ENCODE measurements at places on chromosomes 4 and X.

DNA sequence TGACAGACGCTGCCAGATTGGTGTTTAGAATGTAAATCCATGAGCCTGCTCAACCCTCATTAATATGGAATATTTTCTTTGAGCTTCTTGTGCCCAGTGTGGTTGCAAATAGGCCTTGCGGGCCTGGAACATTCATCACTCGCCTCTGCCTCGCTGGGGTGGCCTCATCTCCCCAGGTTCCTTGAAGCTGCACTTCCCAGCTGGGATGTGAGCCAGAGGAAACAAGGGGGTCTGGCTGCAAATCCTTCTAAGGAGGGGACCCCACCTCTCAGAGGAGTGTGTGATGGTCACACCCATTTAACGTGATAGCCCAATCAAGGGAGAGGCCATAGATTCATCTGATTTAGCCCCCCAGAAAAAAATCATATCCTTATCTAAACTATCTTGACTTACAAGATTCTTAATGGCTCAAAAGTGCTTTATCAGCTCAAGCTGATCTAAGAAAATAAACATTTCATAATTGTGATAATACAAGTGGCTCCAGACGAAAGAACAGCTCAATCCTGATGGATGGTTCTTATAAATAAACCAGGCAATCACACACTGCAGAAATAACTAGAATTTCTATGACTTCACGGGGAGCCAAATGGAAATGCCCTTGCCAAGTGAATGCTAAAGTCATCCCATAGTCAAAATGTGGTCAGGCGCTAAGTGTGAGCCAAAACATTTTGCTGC lies 189.9 kb downstream of the PTTG2 start:
- no peak for DNase-seq

GRCh38 chr4:40058121-40058520 lies 1.5 kb downstream of the N4BP2 start:
- no peak for DNase-seq

- DNase-seq = no peak
These were observed 68.5 kb downstream of the ATP10D start for GRCh38 chr4:47553329-47554125.

DNA sequence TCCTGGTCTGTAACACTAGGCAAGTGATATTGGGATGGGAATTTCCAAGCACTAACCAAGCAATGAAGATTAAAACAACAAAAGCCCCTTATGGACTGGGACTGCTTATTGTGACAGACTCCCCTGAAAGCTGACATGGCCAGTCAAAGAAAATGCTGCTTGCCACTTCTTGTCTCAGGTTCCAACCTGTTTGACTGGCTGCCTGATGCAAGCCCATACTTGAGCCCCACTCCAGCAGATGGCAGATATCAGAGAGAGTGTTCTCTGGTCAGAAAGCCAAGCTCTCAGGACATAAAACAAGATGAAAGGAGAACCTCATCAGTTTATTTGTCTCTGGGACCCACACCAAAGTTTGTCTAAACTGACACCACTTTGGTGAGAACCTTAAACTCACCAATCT lies 15.5 kb upstream of the IGBP1 start:
- no peak for DNase-seq

DNA sequence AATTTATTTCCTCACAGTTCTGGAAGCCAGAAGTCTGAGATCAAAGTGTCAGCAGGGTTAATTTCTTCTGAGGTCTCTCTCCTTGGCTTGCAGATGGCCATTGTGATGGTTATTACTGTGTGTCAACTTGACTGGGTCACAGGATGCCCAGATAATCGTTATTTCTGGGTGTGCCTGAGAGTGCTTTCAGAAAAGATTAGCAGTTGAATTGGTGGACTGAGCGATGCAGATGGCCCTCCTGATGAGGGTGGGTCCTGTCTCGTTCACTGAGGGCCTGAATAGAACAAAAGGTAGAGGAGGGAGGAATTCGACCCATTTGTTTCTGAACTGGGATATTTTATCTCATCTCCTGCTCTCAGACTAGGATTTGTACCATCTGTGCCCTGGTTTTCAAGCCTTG lies 15.7 kb downstream of the SMIM43 start:
- no peak for DNase-seq
